ENCODE measurements at places on chromosomes 5 and 9.

DNA sequence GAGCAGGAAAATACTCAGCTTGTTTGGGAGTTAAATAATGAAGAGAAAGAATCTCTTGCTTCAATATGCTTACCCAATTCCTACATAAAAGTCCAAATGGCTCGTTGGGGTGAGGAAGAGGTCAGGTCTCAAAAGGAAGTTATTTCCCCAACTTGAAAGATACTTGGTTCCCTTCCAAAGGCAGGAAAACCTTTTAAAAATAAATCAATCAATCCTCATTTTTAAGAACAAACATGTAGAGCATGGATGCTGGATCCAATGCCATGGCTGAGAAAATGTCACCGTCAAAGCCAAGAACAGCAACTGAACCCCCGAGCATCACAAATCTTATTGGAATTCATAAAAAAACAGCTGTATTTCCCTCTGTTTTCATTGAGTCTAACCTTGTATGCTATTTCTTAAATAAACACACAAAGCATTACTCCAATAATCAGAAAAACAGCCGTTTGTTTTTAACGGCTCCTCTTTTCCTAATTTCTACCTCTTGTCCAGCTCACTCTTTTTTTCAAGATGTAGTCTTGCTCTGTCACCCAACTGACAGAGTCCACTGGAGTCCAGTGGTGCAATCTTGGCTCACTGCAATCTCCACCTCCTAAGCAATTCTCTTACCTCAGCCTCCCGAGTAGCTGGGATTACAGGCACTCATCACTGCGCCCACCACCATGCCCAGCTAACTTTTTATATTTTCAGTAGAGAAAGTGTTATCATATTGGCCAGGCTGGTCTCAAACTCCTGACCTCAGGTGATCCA, 140.7 kb downstream of the GNA14 start:
- no peak for DNase-seq

DNA sequence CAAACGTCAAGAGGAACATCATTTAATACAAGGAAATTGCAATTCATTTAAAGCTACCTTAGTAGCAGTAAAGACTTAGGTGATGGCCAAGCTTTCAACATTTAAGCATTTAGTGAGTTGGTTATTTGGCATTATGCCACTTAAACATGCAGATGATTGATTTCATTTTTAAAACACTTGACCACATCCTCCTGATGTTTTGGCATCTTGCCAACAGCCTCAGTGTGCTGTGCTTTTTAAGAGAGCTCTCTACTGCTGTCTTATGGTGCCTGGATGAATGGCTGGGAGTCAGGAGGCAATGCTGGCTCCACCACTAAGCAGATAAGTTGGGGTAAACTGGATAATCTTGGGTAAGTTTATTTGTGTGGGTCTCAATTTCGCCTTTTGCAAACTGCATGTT, 364.5 kb downstream of the MAN2A1 start:
- no peak for DNase-seq

GRCh38 chr9:110951805-110952539, 86.3 kb downstream of the LPAR1 start:
- no peak for DNase-seq

DNA sequence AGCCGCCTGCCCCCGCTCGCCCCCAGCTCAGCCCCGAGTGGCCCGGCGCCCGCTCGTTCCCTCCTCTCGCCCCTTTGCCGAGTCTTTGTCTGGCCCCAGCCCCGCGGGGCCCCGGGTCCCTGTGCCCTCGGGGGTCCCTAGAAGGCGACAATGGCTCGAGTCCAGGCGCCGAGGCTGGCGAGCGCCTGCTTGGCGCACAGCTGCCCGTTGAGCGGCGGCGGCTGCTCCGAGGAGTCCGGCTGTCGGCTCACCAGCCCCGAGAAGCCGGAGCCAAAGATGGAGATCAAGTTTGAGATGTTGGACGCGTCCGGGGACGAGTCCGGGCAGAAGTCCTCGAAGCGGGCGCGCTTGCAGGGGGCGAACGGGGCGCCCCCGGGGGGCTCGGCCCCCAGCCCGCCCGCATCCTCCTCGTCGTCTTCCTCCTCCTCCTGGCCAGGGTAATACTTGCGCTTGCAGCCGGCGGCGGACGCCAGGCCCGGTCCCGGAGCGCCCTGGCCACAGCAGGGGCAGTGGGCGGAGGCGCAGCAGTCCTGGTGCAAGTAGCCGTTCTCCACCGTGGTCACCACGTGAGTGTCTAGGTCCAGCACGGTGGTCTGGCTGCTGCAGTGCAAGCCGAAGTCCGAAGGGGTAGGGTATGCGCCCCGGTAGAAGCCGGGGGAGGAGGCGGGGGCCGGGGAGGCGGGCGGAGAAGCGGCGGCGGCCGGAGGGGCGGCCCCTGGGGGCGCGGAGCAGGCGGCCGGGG, 1.2 kb downstream of the IER5L start:
- DNase-seq = no peak

- no peak for DNase-seq
Observed at GRCh38 chr5:31536873-31537272, 4.8 kb downstream of the C5orf22 start.

- DNase-seq = no peak
Observed at GRCh38 chr9:2109069-2109650, 94.0 kb downstream of the SMARCA2 start.

GRCh38 chr5:149853331-149853648, 91.3 kb downstream of the PDE6A start:
- no peak for DNase-seq

- DNase-seq = no peak
Observed at GRCh38 chr9:8391132-8391531, 591.6 kb upstream of the DMAC1 start.

GRCh38 chr9:89756891-89757537, 152.2 kb downstream of the GADD45G start:
- DNase-seq = no peak

- no peak for DNase-seq
Observed at GRCh38 chr5:173391031-173391430, 62.8 kb upstream of the STC2 start.

- DNase-seq = no peak
Observed at GRCh38 chr5:18507114-18507513, 872.9 kb downstream of the TAF11L14 start.

GRCh38 chr9:114737847-114738246, 55.9 kb upstream of the TEX48 start:
- no peak for DNase-seq

DNA sequence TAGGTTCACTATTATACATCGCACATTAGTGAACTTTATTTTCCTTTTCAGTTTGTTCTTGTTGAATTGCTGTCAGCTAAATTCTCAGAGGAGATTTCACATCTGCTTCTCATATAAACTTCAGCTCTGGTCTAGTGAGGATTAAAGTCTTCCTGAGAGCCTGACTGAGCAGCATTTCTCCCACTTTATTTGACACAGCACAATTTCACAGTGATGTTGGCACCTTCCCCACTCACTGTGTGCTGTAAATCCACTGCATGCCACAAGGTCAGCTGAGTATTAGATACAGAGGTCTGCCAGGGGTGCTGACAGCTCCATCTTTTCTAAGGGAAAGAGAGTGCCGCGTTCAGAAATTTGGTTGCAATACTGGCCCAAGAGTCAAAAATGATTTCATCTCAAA, 567.4 kb downstream of the PRR16 start:
- DNase-seq = no peak

DNA sequence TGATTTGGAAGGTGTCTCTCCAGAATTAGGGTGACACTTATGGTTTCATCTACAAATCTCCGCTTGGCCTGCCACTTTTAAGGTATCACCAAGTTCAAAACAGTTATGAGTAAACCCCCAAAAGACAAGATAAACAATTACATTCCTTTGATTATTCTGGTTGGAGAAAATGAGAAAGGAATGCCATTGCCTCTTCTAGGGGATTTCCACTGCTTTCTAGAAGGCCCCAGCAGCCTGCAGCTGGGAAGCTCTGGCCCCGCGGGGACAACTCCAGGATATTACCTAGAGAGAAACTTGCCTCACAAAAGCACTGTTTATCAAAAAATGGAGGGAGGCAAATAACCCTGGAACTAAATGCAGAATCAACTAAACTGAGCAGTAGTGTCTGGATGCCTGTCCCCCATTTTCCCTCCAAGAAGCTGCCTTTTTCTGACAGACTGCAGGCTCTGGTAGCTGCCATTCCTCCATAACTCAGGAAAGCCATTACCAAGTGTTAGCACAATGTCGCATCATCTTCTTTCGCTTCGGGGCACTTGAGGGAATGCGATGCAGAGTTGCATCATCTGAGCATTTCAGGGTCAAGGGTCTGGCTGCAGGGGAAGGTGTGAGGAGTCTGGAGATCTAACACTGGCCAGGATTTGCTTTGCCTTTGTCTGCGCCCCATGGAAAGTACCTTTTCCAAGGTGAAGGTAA, 71.5 kb upstream of the PLPP6 start:
- no peak for DNase-seq

- DNase-seq = no peak
Observed at GRCh38 chr5:96048763-96049162, 87.1 kb upstream of the ELL2 start.

- no peak for DNase-seq
Observed at GRCh38 chr5:600886-601541, 11.1 kb upstream of the CEP72 start.

GRCh38 chr9:3922846-3923245, 377.0 kb downstream of the GLIS3 start:
- no peak for DNase-seq

DNA sequence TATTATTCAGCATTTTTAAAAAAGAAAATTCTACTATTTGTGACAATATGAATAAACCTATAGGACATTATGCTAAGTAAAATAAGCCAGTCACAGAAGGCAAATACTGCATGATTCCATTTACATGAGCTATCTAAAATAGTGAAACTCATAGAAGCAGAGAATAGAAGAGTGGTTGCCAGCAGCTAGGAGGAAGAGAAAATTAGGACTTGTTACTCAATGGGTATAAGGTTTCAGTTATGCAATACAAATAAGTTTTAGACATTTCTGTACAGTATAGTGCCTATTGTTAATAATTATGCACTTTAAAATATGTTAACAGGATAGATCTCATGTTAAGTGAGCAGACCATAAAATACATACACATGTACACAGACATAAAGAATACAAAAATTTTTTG, 73.8 kb upstream of the SPINK5 start:
- DNase-seq = no peak

- DNase-seq = no peak
Observed at GRCh38 chr9:125241863-125242739, 958 bp upstream of the HSPA5 start.

DNA sequence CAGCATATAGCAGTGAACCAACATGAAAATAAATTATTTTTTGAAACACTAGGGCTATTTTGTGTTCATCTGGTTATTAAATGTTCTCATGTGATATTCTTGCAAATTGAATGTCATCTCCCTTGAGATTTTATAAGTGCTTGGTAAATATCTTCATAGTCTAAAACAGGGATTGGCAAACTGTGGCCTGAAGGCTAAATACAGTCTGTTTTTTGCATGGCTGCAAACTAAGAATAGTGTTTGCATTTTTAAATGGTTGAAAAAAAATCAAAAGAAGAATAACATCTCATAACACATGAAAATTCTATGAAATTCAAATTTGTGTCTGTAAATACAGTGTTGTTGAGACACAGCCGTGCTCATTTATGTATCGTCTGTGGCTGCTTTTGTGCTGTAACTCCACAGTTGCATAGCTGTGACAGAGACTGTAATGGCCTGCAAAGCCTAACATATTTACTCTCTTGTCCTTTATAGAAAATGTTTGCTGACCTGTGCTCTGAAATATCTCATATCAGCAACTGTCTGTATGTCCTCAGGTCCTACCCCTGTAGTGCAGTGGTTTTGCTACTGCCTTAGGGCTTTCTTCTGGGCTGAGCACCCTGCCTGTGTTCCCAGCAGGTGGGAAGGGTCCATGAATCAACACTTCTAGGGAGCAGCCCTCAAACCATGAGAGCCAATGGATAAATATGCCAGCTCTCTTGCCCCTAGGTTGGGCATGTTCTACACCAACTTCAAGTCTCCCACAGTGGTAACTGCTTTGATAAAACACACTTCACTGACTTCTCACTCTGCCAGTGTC, 41.7 kb upstream of the ARRDC3 start:
- no peak for DNase-seq

DNA sequence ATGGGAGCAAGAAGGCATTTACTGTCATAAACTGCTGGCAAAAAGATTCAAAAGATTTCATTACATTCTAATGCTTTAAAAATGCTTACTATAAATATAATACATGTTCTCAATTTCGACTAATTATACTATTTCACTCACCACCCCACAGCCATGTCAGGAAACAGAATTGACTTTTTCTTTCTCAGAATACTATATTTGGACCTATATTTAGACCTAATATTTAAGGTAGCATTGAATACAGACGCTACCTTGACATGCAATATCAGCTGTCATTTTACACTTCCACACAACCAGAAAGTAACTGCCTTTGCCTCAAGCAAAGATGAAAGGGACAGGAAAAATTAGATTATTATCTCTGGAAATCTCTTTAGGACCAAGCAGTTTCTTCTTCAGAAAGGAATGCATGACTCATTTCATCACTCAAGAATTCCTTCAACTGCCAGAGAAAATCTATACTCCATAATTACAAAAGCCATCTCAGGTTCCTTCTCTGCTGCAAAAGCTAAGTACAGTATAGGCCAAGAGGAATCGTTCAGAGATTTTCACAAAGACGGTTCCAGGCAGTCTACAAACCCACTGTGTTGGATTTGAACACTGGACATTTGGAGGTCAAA, 11.8 kb upstream of the UBE2QL1 start:
- DNase-seq = no peak

GRCh38 chr9:16192403-16193017, 639.7 kb downstream of the CCDC171 start:
- DNase-seq = no peak

All from cortex of kidney (tissue), 1 donor.